Effector memory CD4-positive, alpha-beta T cell (primary cell): ENCODE measurements at places on chromosomes 11 and 22.

- DNase-seq, result no peak
Observed at GRCh38 chr11:952406-953385, 27.0 kb downstream of the AP2A2 start.

GRCh38 chr11:60498853-60499252 is 6.3 kb downstream of the MS4A12 start:
- DNase-seq, result no peak

GRCh38 chr11:45563810-45564209 is 101.6 kb downstream of the CHST1 start:
- DNase-seq, result no peak

DNA sequence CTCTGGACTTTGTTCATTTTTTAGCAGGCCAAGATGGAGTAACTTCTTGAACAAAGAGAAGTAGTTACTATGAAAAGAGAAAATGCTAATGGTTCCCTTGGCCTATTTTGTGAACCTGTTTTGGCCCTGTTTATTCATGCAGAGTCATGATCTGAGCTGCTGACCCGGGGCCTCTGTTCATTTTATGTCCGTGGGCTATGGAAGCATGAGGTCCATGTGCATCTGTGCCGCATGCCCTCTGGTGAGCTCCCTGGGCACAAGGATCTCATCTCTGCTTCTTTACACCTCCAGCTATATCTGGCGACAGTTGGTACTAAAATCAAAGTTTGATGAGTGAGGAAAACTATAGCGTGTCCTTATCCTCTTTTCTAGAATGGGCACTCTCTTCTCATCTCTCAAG is 1.0 kb downstream of the PIWIL4 start:
- DNase-seq, result no peak

- DNase-seq, result peak; percentile 67
Observed at GRCh38 chr11:554428-555226, 5.9 kb downstream of the LMNTD2 start.

DNA sequence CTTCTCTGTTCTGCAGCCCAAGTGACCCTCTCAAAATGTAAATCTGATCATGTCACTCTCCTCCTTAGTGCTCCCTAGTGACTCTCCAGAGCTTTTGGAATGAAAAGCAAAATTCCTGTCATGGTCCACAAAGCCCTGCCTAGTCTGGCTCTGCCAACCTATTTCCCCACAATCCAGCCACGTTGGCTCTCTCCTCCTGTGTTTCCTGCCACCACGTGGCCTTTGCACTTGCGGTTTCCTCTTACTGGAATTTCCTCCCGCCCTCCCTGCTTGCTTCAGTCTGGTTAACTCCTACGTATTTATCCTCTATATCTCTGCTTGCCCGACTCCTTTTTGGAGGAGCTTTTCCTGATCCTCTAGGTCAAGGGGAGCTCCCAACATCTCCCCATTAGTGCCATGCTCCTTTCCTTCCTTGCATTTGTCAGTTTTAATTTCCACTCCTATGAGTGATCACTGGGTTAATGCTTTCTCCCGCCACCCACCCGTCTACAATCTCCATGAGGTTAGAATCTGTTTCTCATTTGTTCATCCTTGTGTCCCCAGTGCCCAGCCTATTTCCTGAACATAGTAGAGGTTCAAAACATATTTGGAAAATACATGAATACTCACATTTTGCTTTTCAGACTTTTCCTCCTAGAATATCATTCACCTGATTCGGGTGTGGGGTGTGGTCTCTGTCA is 11.5 kb downstream of the NNMT start:
- DNase-seq, result no peak

DNA sequence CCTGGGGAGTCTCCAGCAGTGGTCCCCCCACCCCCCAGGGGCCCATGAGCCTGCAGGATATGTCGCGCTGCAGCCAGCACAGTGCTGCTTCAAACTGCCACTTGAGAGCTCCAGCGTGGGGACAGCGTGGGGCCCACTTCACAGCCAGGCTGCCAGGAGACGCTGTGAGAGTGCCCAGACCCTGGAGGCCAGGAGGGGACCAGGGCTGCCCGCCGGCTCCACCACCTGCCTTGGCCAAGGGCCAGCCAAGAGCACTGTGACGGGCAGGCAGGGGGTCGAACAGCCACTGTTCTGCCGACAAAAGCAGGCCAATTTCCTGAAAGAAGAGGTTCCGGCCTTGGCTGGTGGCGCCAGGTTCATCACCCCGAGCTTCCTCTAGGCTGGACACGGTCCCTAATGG is 60.2 kb downstream of the FLRT1 start:
- DNase-seq, result no peak

GRCh38 chr22:27314276-27314807 is 487.2 kb downstream of the MN1 start:
- no peak for DNase-seq

GRCh38 chr22:40193429-40194421 is 16.0 kb downstream of the TNRC6B start:
- no peak for DNase-seq

DNA sequence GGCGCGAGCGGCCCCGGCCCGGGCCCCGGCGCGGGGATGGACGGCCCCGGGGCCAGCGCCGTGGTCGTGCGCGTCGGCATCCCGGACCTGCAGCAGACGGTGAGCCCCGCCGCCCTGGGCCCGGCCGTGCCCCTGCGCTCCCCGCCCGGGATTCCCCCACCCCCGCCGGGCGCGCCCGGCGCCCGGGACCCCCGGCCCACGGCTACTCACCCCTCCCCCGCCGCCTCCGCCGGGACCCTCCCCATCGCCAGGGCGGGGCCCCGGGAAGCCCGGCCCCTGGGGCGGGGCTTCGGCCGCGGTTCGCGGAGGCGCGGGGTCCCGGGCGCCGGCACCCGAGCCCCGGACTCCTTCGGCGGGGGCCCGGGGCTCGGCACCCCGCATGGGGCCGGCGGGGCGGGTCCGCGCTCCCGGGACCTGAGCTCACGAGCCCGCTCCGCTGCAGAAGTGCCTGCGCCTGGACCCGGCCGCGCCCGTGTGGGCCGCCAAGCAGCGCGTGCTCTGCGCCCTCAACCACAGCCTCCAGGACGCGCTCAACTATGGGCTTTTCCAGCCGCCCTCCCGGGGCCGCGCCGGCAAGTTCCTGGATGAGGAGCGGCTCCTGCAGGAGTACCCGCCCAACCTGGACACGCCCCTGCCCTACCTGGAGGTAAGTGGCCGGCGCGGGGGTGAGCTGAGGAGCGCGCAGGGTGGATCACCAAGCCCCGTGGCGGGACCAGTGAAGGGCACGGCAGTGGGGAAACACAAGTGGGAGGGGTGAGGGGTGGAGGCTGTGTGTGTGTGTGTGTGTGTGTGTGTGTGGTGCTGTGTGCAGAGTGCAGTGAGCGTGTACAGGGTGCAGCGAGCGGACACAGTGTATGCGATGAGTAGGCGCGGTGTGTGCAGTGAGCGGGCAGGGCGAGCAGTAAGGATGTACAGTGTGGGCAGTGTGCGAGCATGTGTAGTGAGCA is 2.3 kb downstream of the SHANK3 start:
- no peak for DNase-seq
